ENCODE measurements at places on chromosomes 5 and 9.

DNA sequence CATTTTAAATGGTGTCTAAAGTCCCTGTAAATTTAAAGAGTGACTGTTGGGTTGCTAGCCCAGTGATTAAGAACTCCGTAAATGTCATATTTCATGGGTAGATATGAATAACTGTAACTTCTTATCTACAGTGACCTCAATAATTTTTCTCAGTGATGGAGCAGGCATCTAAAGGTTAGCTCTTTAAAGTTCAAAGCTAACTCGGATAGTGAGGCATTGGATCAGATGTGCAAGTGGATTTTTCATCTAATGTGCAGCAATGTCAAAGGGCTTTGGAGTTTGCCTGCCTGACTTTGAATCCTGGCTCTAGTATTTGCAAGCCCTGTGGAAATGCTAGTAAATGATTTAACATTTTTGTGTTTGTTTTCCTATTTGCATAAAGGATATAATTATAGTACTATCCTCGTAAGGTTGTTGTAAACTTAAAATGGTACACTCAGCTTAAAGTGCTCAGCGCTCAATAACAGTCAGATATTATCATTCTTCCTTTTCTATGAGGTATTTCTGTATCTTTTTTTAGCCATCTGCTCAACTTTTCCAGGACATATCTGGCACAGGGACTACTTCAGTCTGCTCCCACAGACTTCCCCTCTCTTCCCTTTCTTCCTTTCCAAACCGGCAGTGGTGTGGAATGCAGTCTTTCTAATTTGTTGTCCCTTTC, 163.7 kb upstream of the ELL2 start:
- no peak for DNase-seq

DNA sequence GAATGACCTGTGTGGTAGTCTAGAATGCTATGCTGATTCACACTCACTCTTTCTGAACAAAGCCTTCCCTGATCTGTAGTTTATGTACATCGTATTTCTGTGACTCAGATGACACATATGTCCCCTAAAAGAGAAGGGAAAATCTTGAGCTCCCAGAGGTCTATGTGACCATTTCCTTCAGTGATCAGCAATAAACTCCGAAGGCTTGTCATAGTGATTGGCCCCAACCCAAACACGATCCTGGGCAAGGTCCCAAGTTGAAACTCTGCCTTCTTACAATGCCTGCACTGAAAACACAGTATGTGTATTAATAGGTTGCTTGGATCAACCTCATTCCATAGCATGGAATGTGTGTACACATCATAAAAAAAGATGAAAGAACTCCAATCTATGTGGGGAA, 685.8 kb downstream of the MAT2B start:
- DNase-seq, result no peak

- no peak for DNase-seq
These were observed 304.0 kb downstream of the PRELID2 start for GRCh38 chr5:145531038-145531734.

DNA sequence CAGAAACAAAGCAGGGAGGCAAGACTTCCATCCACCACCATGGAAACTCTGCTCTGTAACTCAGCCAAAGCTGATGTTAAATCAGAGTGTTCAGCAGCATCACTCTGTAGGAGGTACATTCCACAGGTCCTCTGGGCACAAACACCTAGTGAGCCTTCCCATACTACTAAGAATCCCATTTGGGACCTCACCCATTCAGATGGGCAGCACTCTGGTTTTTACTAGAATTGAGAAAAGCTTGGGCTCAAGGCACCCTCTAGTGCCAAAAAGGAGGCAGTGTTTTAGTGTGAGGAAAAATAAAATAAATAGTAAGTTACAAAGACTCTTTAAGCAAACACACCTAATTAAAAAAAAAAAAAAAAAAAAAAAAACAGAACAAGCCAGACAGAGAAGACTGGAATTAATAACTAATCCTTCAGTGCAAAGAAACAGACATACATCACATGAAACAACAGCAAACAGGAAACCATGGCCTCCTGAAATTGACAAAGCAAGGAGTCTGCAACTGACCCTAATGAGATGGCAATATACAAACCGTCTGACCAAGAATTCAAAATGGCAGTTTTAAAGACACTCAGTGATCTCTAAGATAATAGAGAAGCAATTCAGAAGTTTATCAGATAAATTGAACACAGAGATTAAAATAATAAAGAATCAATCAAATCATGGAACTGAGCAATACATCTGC, 159.5 kb downstream of the GNA14 start:
- DNase-seq, result no peak

DNA sequence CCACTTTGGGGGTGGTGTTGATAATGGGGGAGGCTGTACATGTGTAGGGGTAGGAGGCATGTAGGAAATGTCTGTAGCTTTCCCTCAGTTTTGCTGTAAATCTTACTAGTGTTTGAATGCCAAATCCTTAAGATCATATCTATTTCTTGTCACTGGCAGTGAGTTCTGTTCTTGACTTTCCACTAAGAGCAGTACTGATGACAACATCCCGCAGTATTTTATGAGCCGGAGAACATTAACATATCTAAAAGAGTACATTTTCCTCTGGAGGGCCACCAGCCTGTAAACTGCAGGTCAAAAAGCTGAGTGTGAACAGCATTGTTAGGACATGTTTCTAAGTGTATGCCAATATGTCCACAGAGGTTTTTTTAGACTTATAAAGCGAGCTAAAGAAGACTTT, 2.5 kb upstream of the HSPB3 start:
- no peak for DNase-seq

DNA sequence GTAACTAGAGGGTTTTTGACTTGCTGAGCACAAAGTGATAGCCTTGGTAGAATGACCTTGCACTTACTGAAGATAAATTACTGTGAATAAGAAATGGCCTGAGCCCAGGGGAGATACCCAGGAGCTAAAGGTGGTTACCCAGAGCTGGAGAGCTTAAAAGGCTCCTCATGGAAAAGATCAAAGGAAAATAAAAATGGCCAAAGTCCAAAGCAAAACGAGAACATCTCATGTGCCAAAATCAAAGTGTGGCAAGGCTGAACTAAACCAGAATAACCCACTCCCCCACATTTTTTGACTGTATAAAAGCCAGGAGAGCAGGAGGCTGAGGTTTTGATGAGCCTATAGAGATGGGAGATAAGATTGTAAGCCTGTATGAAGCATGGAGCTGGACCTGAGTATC, 14.4 kb downstream of the IDNK start:
- DNase-seq, result no peak

Measured in NCI-H2081 treated with DMSO at 0.1 percent for 48 hours (cell line).